ENCODE measurements at places on chromosomes 6 and 20. TPM values are rescaled to one million over a fixed set of nuclear protein-coding genes. Genes with fewer than 3 reads are reported as not detected.

GRCh38 chr6:154848580-154848979 is 115.4 kb downstream of the SCAF8 start:
- DNase-seq, result no peak

DNA sequence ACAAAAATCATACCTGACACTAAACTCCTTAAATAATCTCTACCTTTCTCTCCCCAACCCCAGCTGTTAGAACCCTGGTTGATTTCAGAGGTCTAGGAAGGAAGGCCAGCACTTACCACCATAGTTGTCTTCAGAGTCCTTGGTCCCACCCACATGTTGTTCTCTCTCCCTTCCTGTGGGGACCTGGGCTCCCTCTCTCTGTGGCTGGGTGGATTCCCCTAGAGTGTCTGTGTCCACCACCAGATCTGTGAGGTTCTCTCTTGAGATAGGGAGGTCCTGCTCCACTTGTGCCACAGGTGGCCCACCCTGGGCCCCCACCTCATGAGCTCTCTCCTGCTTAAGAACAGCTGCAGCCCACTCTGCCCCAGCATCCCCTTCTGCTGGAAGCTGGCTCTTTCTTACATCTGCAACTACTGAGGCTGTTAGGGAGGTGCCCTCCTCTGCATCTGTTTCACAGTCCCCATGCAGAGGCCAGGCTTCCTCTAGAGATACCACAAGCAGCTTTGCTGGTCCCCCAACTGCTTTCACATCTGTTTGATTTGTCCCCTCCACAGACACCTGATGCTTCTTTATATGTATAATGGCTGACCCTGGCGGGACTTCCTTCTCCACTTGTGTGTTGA is 5.2 kb downstream of the MDC1 start:
- DNase-seq, result peak; percentile 41

- DNase-seq, result no peak
These were observed 121.1 kb upstream of the SLC35B3 start for GRCh38 chr6:8556370-8557013.

The LY6G6D gene
- not detected for polyA plus RNA-seq

GRCh38 chr6:170443151-170443662 is 109.9 kb downstream of the PSMB1 start:
- no peak for DNase-seq

GRCh38 chr6:146901940-146902816 is 302.0 kb upstream of the STXBP5 start:
- no peak for DNase-seq

DNA sequence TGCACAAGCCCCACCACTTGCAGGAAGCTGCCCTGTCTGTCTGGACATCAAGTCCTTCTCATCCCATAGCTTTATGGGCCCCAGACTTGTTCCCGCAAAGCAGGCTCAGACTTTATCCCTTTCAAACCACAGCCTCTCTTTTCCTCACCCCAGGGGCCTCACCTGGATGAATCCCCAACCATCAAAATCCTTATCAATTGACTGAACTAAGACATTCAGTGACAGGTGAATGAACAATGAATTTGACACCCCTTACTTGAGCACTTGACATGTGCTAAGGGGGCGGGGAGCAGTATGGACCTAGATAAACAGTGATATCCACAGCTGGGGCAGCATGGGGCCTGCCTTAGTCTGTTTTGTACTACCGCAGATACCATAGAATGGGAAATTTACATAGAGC is 5.0 kb downstream of the RAB44 start:
- DNase-seq, result no peak

DNA sequence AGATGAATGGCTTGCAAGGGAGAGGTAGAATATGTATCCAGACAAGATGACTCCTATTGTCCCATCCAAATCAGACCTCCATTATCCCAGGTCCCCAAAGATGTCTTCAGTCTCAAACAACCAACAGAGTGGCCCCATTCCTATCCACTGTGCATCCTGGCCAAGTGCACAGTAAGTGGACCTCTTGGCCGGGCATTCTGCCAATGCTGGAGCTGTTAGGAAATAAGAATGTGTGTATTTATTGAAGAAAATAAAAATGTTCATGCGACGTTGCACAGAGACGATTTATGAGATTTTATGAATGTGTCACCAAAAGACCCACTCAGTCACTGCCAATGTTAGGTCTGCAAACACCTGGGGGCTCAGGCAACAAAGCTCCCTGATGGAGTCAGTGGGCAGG is 196.0 kb downstream of the MAFB start:
- no peak for DNase-seq

The C6orf47 gene
- polyA plus RNA-seq, result 25.5 TPM

GRCh38 chr20:62272200-62272599 is 30.6 kb upstream of the ADRM1 start:
- DNase-seq, result no peak

The IRAK1BP1 gene
- 6.1 TPM for polyA plus RNA-seq

GRCh38 chr20:40591119-40591518 is 97.9 kb downstream of the MAFB start:
- DNase-seq, result no peak

DNA sequence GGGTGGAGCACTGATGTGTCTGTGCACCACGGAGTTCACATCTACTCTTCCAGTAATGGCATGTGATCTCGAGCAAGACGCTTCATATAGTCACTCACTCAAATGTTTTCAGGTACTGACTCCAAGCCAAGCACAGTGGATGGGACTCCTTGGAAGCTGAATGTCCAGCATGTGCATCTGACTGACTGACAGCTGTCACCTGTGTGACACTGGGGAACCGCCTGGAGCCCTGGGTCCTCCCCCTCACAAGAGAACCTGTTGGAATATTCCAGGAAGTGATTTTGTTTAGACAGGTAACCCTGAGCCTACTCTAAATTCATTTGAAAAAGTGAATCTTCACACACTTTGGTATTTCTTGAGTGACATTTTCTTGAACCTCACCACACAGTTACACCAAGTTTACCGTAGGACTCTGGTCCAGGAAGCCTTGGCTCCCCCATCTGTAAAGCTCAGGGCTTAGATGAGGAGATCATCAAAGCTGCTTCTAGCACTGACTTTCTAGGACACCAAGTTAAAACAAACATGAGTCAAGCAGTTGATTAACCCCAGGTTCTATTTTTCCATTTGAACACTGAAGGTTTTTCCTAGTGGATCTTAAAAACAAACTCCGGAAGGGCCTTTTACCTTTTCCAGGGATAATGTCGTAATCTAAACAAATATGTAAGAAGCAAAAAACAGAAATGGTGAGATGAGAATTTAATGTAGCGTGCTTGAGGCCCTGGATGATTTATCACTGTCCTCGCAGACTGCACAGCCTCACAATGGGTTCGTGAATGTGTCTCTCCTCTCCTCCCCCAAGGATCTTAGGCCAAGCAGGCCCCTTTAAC is 50.1 kb downstream of the EDN3 start:
- no peak for DNase-seq

DNA sequence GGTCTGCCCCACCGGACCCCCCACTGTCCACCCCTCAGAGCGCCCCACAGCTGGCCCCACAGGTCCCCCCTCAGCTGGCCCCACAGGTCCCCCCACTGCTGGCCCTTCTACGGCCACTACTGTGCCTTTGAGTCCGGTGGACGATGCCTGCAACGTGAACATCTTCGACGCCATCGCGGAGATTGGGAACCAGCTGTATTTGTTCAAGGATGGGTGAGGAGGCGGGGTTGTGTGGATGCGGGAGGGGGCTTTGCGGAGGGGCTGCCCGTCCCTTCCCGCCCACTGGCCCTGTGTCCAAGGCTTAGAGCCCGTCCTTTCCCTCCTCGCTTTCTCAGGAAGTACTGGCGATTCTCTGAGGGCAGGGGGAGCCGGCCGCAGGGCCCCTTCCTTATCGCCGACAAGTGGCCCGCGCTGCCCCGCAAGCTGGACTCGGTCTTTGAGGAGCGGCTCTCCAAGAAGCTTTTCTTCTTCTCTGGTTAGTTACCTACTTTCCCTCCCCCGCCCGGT is 4.7 kb downstream of the MMP9 start:
- no peak for DNase-seq

DNA sequence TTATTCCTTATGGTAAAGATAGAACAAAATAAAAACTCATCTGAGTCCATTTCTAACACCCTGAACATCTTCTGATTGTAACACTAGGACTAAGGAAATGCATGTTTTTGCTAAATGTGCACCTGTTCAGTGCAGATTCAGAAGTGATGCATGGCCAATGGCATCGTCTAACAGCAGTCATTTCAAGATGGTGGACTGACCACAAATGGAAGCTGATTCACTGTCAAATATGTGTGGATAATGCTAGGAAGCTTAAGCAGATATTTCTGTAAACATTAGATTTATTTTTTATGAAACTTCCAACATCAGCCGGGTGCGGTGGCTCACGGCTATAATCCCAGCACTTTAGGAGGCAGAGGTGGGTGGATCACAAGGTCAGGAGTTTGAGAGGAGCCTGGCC is 394.8 kb downstream of the SAMD5 start:
- no peak for DNase-seq

DNA sequence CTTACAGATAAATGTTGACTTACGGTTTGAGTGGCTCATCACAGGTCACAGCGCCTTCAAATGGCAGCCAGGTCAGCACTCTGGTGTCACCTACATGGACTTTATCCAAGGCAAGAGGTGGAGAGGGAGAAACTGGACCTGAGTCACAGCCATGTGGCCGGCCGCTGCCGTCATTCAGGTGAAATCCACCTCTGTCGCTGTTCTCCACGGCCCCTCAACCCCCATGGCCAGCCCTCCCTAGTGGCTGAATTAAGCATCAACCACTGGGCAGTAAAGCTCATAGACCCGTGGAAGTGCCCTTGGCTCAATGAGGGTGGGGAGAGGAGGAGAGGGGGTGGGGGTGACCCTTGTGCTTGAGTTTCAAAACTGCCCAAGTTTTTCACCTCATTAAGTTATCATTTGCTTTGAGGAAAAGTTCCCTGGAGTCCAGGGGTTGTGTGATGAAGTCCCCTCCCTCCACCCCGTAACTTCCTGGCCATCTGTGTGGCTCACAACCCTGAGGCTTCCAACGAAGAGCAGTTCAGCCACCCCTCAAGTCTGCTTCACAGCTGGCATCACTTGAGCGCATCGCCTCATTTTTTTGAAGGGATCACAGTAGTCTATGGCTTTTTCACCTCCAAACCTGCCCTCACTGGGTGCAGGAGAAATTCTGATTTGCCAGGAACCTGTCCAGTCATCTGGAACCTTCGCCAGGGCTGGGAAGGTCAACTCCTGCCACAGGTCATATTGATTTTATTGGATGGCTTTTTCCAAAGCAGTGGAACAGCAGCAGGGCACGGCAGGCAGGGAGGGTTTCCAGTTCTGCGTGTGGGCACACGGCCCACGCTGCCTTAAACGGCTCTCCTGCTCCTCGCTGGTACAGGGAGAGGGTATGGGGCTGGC is 43.5 kb upstream of the APCDD1L start:
- DNase-seq, result peak; percentile 76

DNA sequence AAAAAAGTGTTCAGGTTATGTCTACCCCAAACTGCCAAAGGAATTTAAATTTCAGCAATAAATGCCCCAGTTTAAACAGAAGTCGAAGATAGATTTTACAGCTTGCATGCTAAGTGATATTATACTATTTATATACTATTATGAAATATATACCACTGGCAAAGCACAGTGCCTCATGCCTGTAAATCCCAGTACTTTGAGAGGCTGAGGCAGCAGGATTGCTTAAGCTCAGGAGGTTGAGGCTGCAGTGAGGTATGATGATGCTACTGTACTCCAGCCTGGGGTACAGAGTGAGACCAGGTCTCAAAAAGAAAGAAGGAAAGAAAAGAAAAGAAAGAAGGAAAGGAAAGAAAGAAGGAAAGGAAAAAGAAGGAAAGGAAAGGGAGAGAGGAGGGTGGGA is 102.1 kb downstream of the MTFR2 start:
- no peak for DNase-seq

The SPATA25 gene
- polyA plus RNA-seq, result 6.7 TPM

GRCh38 chr20:44780226-44780625 is 30.1 kb downstream of the RIMS4 start:
- DNase-seq, result peak; percentile 81

DNA sequence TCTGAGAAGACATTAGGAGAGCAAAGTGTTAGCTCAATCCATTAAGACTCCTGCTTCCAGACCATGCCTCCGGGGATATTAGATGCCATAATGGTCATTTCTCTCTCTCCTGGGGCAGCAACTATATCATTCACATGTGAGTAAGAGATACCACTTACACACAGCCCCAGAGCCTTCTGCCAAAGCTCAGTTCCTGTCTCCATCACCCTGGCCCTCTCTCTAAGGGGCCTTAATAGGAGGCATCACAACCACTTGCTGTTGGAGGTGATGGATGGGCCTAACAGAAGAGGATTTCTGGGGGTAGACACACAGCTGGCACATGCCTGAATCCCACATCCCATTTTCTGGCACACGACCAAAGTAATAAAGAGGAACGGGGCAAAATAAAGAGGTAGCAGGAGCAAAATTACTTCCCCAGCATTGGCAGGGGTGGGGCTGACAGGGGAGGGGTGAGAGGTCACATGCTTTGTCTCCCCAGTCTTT is 34.0 kb upstream of the VSTM2L start:
- no peak for DNase-seq

DNA sequence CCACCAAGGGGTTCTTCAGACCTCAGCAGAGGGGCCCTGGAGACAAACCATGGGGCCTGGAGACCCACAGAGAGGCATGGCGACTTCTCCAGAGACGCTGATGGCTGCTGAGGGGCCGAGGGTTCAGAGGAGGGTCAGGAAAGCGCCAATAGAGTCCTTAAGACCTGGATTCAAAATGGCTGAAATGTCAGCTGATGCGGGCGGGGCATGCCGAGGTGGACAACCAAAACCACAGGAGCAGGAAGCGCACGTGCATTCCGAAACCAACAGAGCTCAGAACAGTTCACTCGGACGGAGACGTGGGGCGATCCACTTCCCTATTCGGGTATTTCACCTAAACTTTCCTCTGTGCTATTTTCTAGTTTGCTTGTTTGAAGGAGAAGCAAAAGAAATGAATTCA is 99.9 kb upstream of the RIN2 start:
- no peak for DNase-seq

The COL12A1 gene
- 12.3 TPM for polyA plus RNA-seq

The CPNE5 gene
- 3.7 TPM for polyA plus RNA-seq

- no peak for DNase-seq
These were observed 26.7 kb downstream of the TRERF1 start for GRCh38 chr6:42424906-42425474.

GRCh38 chr6:31203345-31203979 is 33.0 kb upstream of the POU5F1 start:
- DNase-seq, result no peak

DNA sequence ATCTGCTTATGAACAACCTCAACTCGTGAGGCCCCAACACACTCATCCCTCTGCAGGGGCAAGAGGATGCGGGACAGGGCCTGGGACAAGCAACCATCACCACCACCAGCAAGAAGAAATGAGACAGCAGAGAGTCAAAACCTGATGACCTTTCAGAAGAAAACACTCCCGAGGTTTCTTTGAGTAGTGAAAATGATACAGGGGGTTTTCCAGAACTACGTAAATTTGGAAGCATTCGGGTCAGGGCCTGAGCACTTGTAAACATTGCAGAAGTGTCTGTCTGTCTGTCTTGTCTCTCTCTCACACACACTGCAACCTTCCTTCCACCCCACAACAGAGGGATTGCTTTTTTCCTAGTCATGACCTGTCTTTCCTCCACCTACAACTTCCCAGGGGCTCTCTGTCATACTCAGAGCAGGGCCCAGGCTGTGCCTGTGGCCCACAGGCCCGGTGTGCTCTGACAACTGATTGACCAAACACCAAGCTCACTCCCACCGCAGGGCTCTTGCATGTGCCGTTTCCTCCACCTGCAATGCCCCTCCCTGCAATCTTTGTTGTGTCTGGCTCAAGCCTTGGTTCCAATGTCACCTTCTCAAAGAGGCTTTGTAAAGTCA is 90.9 kb downstream of the BMP7 start:
- no peak for DNase-seq

The PLTP gene
- 790 TPM for polyA plus RNA-seq

- peak; percentile 43 for DNase-seq
These were observed 31.4 kb downstream of the SLC35F1 start for GRCh38 chr6:117938311-117938995.

The RIN2 gene
- polyA plus RNA-seq, result 20.2 TPM

Measured in kidney (tissue), 22 donors.